IMR-90 (cell line): ENCODE measurements at places on chromosomes 12 and 14. TPM values are rescaled to one million over a fixed set of nuclear protein-coding genes. Genes with fewer than 3 reads are reported as not detected.

GRCh38 chr14:51880835-51881580 is 20.6 kb downstream of the GNG2 start:
- no peak for DNase-seq

- DNase-seq: peak; percentile 25
These were observed 1002.3 kb downstream of the FLRT2 start for GRCh38 chr14:86532219-86532618.

IL31 gene
- total RNA-seq: not detected in 2 replicates

- DNase-seq: no peak
These were observed 702.7 kb downstream of the MED13L start for GRCh38 chr12:115574826-115575225.

- no peak for DNase-seq
These were observed 410.9 kb downstream of the EGLN3 start for GRCh38 chr14:33539918-33540357.

GRCh38 chr12:108633534-108634248 is at the start of gene SELPLG:
TSS of gene SELPLG (minus strand) at chr12:108633894. CDS start at chr12:108624307, 9,587 bp downstream.
- DNase-seq: no peak

DNA sequence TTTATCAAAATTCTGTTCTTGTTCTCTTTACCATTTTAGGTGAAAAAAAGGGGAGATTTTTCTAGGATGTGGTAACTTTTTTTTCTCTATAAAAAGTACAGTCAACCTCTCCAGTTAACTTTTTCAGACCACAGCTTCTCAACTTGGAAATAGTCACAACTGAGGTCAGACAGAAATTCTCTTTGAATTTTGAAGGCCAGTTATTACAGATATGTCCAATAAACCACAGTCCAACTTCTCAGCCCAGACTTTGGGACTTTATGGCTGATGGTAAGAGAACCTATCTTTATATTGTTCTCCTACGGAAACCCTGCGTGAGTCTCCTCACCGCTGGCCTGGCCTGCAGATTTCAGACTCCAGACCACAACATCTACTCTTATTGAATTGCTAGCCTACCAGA is 176.7 kb downstream of the DACT1 start:
- no peak for DNase-seq

- DNase-seq: peak; percentile 67
These were observed 25.1 kb downstream of the KRT80 start for GRCh38 chr12:52166672-52167071.

DNA sequence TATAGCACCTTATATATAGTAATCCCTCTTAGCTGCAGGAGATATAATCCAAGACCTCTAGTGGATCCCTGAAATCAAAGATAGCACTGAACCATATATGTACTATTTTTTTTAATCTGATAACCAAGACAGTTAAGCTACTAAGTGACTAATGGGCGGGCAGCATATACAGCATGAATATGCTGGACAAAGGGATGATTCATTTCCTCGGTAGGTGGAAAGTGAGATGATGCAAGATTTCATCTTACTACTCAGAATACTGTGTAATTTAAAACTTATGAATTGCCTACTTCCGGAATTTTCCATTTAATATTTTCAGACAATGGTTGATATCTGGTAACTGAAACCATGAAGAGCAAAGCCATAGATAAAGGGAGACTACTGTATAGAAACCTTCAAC is 36.2 kb downstream of the PRMT8 start:
- DNase-seq: peak; percentile 60

DNA sequence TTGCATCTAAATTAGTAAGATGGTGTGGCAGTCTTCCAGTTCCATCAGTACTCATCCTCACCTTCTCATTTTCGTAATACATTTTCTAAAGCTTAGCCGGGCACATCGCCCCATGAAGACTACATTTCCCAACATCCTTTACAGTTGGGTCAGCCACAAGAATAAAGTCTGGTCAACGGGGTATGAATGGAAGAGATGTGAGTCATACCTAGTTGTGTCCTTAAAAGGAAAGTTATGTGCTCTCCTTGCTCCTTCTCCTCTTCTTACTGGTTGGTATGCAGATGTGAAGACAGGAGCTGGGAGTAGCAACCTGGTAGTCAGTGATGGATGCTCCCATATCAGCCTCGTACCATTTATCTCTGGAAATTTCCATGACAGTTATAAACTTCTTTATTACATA is 35.9 kb upstream of the EGLN3 start:
- peak; percentile 84 for DNase-seq

DNA sequence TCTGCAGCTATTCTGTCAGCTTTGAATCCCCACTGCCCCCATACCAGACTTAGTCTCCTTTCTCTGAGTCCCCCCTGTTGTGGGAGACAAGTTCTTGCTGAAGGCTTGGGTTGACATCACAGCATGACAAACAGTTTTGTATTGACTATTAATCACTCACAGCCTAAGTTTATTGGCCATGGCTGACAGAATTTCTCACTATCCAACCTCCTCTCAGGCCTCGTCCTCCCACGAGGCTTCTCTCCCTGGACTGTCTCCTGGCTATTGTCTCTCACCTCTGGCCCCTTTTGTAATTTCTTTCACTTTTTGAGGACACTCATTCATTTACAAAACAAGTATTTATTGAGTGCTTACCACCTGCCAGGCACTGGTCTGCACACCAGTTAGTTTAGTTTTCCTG is 35.2 kb upstream of the DCD start:
- DNase-seq: no peak

- no peak for DNase-seq
These were observed 96.3 kb downstream of the PTPN11 start for GRCh38 chr12:112514926-112515642.

GCH1 gene
- 0.54 and 0.56 TPM in 2 replicates for total RNA-seq

GRCh38 chr14:54730156-54730961 is 163.4 kb downstream of the SAMD4A start:
- peak; percentile 78 for DNase-seq

GRCh38 chr14:99863059-99863458 is 69.8 kb downstream of the EML1 start:
- no peak for DNase-seq

DNA sequence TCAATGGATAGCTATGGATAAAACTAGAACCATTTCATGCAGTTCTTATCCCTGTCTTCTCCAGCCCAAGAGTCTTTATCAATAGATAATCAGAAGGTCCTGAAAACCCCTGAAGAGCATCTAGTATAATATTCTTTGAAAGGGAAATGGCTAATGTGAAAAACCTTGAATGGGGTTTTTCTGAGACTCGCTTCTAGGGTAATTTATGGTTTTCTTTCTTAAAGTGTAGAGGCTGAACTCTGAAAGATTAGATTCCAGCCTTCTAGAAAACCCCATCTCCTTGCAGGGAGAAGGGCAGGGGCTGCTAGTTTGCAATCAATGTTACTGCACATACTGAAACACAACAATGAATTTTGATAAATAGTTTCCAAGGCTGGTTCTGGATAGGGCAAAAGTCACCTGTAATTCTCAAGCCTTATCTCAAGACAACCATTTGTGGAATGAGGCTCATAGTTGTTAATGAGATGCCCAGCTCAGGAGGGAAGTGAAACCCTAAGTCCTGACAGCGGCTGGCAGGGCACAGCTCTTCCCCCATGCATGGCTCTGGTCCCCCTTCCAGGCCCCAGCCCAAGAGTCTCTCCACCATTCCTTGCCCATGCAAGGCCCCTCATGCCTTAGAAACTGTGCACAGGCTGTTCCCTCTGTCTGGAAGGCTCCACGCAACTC is 33.7 kb upstream of the PYGL start:
- no peak for DNase-seq

DNA sequence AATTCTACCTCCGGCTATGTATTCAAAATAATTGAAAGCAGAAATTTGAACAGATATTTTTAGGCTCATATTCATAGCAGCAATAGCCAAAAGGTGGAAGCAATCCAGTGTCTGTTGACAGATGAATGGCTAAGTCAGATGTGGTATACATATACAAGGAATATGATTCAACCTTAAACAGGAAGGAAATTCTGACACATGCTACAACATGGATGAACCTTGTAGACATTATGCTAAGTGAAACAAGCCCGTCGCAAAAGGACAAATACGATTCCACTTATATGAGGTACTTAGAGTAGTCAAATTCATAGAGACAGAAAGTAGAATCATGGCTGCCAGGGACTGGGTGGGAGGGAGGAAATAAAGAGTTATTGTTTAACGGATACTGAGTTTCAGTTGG is 331.6 kb downstream of the PCNX1 start:
- no peak for DNase-seq
